ENCODE measurements at places on chromosomes 7 and 10.
A peak's percentile ranks its signal among the peaks of the same experiment; 100 is the strongest.

GRCh38 chr7:124724079-124724478 is 41.5 kb downstream of the GPR37 start:
- DNase-seq, result no peak

DNA sequence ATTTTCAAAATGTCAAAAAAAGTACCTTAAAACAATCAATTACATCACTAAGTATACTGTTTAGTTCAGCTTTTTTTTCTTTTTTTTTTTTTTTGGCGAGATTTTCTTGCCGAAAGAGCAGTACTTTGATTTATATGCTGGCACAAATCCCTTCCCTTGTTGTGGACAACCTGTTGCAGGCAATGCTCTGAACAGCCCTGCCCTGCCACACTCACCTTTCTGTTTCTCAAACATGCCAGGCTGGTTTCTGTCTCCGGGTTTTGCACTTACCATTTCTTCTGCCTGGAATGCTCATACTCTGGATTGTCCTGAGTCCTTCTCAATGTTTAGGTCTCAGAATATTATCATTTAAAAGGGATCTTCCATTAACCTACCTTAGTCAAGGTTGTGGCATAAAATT is 80.4 kb upstream of the JAZF1 start:
- no peak for DNase-seq

GRCh38 chr10:96491303-96491702 is 22.4 kb downstream of the TLL2 start:
- DNase-seq, result no peak

GRCh38 chr7:89334797-89335196 is 539.3 kb upstream of the TEX47 start:
- no peak for DNase-seq

- no peak for DNase-seq
These were observed 10.3 kb upstream of the ZNF786 start for GRCh38 chr7:149100821-149101220.

GRCh38 chr10:70782086-70782745 is 3.0 kb downstream of the TBATA start:
- DNase-seq, result no peak

- DNase-seq, result no peak
These were observed 316.7 kb downstream of the OTUD1 start for GRCh38 chr10:23755556-23755955.

DNA sequence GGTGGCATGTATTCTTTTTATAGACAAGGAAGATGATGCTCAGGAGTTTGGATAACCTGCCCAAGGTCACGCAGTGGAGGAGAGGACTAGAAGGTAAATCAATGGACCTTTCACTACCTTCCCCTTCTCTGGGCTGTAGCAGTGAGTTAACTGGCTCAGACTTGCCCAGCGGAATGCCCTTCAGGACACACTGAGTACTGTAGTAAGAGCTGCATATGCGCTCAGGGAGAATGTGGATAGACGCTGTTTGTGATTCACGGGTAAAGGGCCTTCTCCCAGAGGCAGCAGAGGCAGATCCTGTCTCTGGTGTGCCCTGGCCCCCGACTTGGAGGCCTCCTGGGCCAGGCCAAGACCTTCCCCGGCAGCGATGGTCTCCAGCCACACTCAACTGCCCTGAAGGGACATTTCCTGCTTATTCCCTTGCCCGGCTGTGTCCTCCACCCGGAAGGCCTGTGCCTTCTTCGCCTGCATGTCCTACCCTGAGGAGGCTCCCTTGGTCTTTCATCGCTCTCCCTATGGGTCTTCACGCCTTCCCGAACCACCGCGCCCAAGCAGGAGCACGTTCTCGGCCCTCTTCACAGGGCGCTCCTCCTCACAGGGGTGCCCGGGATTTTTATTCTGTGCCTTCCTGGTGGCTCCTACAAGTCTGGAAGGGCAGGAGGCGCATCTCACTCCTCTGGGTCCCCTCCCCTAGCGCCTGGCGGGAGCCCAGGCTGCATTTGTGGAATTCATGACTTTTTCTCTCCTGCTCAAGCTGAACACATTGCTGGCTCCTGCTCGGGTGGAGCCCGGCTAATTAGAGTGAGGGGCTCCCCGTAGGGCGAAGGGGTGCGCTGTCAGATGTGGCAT is 1.8 kb upstream of the IKZF1 start:
- DNase-seq, result no peak

DNA sequence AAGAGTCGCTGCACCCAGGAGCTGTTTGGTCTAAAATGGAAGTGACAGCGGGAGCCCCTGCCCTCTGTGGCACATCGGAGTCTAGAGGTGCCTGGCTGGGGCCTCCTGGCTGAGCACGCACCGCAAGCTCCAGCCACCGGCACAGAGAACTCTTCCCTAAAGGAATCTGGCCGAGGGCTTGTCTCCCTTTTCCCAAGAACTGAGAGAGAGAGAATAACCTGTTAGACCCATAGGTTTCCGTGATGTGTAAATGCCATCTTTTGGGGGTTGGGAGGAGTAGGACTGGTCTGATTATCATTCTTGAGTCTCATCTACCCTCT is 47.3 kb downstream of the PROSER2 start:
- DNase-seq, result peak; percentile 11

Measured in sigmoid colon (tissue), 7 donors.